ENCODE measurements at places on chromosomes 16 and 17.
A peak's percentile ranks its signal among the peaks of the same experiment; 100 is the strongest.

DNA sequence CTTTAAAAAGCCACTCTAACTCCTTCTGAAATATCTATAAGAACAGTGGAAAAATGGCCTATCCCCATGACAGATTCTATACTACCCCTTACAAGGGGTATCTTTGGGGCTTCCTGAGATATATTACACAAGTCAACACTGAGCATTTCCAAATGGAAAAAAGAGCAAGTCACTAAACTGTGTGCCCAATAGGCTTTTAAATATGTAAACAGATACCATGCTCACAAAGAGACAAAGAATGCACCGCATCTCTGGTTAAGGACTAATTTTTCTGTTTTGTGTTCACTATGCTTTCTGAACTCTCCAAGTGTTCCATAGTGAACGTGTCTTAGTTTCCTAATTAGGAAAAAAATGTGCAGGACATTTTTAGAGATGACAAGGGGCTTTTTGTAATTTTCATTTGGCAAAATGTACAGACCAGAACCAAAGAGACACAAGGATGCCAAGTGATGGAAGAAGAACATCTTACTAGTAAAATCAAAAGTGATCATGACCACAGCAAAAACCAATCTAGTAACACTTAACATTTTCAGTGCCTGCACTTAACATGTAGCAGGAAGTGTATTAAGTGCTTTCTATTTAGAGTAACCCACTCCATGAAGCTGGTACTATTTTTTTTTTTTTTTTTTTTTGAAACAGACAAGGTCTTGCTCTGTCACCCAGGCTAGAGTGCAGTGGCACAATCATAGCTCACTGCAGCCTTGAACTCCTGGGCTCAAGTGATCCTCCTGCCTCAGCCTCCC is 21.5 kb downstream of the MYH11 start:
- DNase-seq, result no peak

GRCh38 chr17:4908711-4909496 is 6.0 kb upstream of the CHRNE start:
- DNase-seq, result peak; percentile 40

- peak; percentile 92 for DNase-seq
These were observed at the start of gene CD68 for GRCh38 chr17:7579001-7579833. Gene CD68 (plus strand): TSS chr17:7579638. CDS start chr17:7579678, 40 bp downstream.

- DNase-seq, result peak; percentile 58
These were observed 41.5 kb downstream of the TK2 start for GRCh38 chr16:66508248-66508913.

DNA sequence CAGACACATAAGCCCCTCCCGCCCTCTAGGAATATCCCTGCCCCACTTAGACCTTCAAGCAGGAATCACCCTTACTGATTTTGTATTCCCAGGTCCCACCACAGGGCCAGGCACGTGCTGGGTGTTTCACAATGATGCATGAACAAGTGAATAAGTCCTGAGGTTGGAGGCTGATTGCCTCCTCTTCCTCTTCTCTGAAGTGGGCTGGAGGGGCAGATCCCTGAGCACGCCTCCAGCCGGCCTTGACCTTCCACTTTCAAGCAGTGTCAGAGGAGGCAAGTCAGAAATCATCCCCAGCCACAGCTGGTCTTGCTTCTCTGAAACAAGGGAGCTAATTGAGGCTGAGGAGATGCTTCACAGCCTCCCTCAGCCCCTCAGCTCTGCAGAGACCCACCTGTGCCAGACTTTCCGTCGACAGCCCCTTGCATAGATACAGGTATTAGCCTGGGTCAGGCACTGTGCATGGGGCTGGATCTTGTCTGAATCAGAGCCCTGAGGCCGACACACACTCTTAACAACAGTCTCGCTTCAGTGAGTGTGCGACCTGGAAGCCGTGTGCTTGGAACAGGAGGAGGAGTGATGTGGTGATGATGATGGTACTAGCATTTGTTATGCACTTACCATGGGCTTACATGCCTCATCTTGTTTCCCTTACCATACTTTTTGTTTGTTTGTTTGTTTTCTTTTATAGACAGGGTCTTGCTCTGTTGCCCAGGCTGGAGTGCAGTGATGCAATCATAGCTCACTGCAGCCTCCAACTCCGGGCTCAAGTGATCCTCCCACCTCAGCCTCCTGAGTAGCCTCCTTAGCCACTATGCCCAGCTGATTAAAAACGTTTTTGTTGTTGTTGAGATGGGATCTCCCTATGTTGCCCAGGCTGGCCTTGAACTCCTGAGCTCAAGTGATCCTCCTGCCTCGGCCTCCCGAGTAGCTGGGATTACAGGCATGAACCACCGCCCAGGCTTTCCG is 15.0 kb downstream of the MRM1 start:
- DNase-seq, result no peak

GRCh38 chr16:54080524-54081008 is 206.0 kb downstream of the IRX3 start:
- DNase-seq, result no peak

- DNase-seq, result no peak
These were observed 13.3 kb upstream of the RFWD3 start for GRCh38 chr16:74679983-74680382.

Data from LoVo (cell line).